ENCODE measurements at places on chromosomes 1 and 21. TPM values are rescaled to one million over a fixed set of nuclear protein-coding genes. Genes with fewer than 3 reads are reported as not detected.

DNA sequence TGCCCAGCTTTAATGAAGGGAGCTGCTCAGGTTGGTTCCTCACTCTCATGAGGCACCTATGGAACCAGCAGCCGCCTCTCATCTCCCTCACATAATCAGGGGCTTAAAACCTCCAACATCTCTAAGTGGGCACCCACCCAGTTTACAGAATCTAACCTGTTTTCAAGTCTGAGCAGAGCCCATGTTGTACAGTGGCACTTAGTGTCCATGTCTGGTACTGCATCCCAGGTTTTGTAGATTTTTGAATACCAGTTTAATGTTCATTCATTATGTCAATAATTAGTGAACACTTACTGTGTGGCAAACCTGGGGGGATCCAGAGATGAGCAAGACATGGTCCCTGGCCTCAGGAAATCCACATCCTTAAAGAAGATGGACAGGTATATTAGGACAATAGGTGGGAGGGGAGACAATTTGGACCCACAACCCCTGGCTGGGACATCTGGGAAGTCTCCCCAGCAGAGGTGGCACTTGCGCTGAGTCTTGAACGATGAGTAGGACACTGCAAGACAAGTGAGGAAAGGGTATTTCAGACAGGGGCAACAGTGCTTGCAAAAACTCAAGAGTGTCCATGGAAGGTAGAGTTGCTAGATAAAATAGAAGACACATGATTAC, 83.3 kb downstream of the LACTBL1 start:
- DNase-seq, result no peak

GRCh38 chr1:21622466-21623315, 46.5 kb downstream of the RAP1GAP start:
- DNase-seq, result no peak

- DNase-seq, result no peak
Measured at GRCh38 chr1:94797291-94797690, 22.9 kb upstream of the SLC44A3 start.

Gene RYR2
- 0.56 TPM for total RNA-seq

- no peak for DNase-seq
Measured at GRCh38 chr1:50976890-50977574, 7.0 kb downstream of the CDKN2C start.

All from suprapubic skin (tissue), 4 donors.